ENCODE measurements at places on chromosomes 5 and 9.
A peak's percentile ranks its signal among the peaks of the same experiment; 100 is the strongest.

DNA sequence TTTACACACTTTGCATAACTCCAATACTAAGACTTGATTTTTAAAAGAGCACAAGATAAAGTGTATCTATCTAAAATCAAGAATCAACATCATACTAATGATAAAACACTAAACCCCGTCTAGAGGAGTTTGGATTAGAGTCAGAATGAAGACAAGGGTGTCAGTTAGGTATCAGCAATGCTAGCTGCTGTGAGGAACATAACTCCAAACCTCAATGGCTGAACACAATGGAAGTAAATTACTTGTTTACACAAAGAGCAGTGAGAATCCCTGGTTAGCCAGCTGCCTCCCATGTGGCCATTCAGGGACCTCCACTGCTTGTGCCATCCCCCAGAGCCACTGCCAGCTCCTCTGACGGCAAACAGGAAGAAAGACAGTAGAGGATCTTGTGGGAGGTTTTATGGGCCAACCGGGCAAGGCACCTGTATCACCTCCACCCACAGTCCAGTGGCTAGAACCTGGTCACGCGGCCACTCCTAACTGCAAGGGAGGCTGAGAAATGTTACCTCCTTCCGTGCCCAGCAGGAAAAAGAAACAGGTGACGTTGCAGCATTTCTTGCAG lies 24.0 kb upstream of the GRHPR start:
- no peak for DNase-seq

GRCh38 chr9:89675058-89675742 lies 70.4 kb downstream of the GADD45G start:
- DNase-seq: no peak

DNA sequence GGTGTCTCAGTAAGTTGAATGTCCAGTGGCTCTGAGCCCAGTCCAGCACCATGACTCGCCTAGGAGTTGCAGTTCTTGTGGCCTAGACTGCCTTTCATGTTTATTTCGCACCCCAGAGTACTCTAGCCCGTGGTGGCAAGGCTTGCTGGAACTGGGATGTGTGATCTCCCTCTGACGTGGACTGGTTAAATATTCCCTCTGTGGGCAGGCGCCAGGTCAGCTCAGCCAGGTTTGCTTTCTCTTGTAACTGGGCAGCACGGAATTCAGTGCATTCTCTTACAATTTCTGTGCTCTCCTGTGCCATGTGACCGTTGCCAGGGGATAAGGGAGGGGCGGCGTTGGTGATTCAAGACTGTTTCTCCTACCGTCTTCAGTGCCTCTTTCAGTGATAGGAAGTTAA lies 270.8 kb downstream of the KDM4C start:
- no peak for DNase-seq

- no peak for DNase-seq
Observed at GRCh38 chr5:79850316-79850822, 140.7 kb downstream of the MTX3 start.

GRCh38 chr9:82466616-82467260 lies 478.2 kb downstream of the SPATA31D1 start:
- DNase-seq: no peak

- DNase-seq: no peak
Observed at GRCh38 chr5:137715456-137715855, 20.4 kb downstream of the KLHL3 start.

GRCh38 chr9:108417726-108418125 lies 438.1 kb downstream of the ACTL7B start:
- no peak for DNase-seq

- no peak for DNase-seq
Observed at GRCh38 chr5:118967059-118967508, 21.3 kb downstream of the DTWD2 start.

- peak; percentile 72 for DNase-seq
Observed at GRCh38 chr5:64784451-64785025, 15.8 kb downstream of the CWC27 start.
